Pulmonary artery endothelial cell (primary cell): ENCODE measurements at places on chromosomes 5 and 9. TPM values are rescaled to one million over a fixed set of nuclear protein-coding genes. Genes with fewer than 3 reads are reported as not detected.

DNA sequence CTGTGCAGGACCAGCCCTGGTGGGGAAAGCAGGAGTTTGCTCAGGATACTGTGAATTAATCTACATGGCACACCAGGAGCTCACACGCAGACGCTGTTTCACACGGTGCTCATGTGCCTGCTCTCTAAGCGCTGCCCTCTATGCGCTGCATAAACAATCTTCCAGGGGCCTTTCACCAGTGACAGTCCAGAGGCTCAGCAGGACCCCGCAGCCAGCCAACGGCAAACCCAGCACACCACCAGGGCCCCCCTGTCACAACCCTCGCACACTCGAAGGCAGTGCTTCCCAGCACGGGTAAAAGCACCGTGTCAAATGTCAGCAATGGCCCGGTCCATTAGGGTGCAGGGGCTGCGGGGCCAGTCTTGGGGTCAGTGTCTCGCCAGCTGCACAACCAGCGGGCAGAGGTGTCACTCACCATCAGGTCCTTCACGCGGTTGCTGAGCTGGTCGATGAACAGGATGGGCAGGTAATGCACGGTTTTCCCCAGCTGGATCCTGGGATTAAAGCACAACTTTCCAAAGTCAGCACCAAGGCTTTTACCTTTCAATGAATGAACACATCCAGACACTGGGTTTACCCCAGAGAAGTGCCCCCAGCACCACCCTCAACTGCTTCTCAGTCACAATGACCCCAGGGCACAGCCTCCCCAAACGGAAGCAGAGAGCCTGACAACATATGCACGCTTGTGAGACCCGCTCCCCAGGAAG is 7.3 kb downstream of the CLPTM1L start:
- no peak for DNase-seq

Gene CCDC192
- total RNA-seq, result not detected in 2 replicates

Gene GLDC
- total RNA-seq, result 16.5 and 19.4 TPM in 2 replicates

DNA sequence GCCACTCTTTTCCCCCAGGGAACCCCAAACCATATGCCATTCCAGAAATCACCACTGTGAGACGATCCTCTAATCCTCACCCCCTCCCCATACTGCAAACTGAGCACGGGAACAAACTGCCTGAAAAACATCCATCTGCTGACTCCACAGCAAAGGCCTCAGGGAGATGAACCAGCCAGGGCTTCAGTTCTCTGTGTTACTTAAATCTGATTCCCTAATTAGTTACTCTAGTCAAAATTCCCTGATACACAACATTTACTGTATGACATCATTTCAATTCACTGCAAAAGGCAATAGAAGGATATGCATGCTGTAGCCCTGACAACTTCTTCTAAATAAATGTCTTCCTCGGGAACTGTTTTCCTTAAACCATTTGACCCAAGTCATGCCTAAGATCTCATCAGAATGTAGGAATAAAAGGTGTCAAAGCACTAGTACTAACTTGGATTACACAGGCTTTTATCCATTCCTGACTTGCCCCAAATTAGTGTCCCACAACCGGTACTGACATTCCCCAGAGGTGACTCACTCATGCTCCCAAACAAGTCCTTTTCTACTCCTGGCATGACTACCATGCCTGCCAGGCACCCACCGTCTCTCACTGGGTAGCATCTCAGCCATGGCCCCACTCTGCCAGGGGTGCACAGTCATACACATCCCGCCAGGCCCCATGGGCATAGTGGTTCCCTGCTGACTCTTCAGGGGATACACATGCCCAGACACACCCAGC is 35.0 kb downstream of the MTX3 start:
- DNase-seq, result no peak

Gene UBAC1
- 37.7 and 38.5 TPM in 2 replicates for total RNA-seq

Gene C5orf24
- 55.1 and 59.4 TPM in 2 replicates for total RNA-seq

Gene TMOD1
- 0.26 and 1.5 TPM in 2 replicates for total RNA-seq

DNA sequence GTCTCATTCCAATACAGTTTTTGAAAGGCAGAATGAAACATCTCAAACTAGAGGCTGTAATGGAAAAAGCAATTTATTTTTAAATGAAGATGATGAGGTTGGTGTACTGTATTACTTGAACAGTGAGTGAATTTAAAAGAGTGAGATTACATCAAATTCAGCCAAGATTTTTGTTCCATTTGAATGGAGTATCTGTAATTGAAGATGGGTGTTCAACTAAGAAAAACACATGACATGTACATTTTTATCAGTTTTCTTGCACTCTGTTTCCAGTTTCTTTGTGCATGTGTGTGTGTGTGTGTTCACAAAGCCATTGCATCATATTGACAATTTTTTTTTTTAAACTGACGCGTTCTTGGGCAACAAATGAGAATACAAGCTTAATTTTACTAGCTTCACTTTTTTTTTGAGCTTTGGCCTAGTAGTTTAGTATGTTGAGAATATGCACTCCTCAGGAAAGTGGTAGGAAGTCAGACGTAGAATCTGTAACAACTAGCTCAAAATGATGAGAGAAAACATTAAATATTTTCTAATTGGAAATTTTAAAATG is 243.5 kb downstream of the MAST4 start:
- no peak for DNase-seq

Gene ENTREP1
- total RNA-seq, result 1.5 and 3.5 TPM in 2 replicates

DNA sequence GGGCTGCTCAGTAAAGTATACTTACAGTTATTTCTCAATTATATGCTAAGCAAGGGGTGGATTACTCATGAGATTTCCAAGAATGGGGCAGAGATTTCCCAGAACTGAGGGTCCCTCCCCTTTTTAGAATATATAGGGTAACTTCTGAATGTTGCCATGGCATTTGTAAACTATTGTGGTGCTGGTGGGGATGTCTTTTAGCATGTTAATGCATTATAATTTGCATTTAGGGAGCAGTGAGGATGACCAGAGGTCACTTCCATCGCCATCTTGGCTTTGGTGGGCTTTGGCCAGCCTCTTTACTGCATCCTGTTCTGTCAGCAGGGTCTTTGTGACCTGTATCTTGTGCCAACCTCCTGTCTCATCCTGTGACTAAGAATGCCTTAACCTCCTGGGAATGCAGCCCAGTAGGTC is 35.5 kb downstream of the TTC1 start:
- DNase-seq, result no peak

GRCh38 chr9:34254966-34255825 is 73.9 kb downstream of the KIF24 start:
- DNase-seq, result no peak

Gene GLRA1
- not detected in 2 replicates for total RNA-seq

Gene INSL6
- total RNA-seq, result not detected in 2 replicates

- DNase-seq, result no peak
Measured at GRCh38 chr5:146515473-146516150, 378 bp downstream of the GPR151 start.

DNA sequence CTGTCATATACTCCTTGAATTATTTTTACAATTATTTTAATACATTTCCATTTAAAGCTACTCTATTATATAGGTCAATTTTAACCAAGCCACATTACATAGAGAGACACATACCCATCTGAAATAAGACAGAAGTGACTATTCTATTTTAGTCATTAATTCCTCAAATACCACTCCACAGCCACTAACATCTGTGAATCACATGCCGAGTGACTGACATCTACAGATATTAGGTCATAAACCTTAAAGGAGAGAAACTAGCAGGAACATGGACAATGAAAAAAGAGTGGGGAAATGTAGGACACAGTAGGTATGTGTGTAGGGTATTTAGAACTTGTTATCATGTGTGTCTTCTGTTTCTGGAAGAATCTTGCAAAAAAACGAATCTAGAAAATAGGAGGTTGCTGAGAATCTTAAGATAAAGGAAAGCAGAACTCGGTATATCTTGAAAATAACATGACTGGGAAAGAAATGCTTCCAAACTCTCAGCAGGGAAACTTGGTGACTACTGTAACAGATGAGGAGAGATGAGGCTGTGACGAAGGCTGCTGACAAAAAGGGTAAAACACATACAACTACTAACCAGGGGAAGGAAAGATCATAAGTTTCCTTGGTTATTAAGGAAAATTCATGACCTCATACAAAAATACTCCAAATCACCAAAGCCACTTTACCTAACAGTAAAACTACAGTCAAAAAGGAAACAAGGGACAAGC is 84.6 kb downstream of the PLPP1 start:
- DNase-seq, result no peak
